ENCODE measurements at places on chromosomes 11 and 22.

DNA sequence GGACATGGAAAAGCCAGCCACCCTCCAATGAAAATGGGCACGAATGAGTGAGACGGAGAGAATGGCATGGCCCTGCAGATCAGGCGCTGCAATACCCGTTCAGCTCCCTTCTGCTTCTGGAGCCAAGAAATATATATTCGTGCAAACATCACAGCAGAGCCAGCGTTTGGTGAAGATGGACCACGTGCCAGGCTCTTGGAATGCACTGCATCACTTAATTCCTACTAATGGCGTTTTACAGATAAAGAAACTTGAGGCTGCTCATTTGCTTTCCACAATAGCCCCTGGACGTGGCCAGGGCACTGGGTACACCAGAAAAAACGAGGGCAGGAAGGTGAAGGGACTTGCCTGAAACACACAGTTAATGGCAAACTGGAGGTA lies 1.6 kb upstream of the FXYD2 start:
- DNase-seq, result no peak

DNA sequence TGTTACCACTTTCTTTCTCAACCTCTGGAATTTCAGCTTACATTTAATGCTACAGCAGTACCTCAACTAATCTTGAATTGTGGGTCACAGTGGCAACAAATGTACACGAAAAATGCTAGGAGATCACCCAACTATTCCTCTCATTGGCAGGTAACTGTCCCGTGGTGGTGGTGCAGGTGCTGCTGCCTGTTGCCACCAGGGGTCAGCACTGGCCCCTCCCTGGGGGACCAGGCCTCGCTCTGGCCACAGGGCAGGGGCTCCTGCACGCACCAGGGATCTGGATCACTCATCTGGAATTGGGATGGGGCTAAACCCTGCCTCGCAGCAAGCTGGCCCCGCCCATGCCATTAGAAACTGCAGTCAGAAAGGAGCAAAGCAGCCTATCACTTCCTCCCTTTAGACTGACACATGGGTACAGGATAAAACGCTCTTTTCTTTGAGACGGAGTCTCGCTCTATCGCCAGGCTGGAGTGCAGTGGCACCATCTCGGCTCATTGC lies 6.9 kb upstream of the POLDIP3 start:
- no peak for DNase-seq

DNA sequence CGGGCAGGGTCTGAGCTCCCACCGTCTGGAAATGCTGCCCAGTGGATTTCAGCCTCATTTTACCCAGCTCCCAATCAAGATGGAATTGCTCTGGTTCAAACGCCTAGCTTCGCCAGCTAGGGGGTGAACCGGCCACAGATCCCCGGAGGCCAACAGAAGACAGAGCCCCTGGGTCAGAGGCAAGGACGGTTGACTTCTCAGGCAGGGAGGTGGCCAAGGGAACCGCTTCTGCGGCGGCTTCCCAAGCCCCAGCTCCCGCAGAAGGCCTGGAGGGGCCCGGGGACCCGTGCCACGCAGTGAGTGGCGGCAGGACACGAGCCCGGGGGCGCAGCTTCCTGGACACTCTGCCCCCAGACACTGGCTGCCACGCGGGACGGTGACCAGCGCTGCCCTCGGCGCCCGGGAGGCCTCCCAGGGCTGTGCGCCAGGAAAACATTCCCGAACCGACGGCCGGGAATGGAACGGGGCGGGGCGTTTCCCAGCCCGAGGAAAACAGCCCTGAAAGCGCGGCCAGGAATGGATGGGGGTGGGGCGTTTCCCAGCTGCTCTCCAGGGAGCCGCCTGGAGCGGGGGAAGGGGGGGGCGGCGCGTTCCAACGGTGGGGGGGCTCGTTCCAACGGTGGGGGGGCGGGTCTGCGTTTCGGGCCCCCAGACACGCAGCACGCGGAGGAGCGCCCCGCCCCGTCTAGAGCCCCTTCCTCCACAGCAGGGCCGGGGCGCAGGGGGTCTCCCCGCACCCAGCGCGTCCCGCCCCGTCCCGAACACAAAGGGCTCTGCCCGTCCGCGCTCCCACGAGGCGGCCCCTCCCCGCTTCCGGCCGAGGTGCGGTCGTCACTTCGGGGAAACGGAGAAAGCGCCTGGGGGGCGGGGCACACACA lies 13.5 kb upstream of the B4GALNT4 start:
- DNase-seq, result peak; percentile 37

DNA sequence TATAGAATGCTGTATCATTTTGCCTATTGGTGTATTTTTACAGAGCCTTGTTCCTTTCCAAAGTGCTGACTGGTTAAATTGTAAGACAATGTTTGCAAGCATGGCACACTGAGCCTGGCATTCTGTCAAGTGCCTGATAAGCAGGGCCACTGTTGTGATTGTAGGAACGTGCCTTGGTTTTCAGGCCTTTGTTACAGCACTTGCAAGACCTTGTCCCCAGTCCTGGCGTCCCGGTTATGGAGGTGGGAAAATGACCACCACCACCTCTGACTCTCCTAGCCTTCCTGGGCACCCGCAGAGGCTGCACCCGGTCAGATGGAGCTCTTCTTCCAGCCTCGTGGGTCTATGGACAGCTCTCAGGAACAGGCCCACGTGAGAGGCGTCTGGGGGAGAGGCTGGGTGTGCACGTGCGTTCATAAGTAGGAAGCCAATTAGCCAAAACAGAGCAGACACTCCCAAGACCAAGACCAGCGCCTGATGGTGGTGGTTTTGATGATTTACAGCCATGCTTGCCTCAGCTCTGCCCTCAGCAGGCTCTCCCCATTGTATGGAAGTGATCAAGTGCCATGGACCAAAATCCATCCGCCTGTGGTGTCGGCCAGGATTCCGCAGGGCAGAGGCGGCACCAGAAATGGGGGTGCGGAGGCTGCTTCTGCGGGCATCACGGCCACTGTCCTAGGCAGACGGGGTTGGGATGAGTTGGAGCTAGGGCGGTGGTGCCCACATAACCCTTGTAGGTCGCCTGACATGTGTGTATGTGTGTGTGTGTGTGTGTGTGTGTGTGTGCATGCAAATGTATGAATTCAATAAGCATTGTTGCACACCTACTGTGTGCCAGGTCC lies 89.8 kb downstream of the RTL6 start:
- no peak for DNase-seq

DNA sequence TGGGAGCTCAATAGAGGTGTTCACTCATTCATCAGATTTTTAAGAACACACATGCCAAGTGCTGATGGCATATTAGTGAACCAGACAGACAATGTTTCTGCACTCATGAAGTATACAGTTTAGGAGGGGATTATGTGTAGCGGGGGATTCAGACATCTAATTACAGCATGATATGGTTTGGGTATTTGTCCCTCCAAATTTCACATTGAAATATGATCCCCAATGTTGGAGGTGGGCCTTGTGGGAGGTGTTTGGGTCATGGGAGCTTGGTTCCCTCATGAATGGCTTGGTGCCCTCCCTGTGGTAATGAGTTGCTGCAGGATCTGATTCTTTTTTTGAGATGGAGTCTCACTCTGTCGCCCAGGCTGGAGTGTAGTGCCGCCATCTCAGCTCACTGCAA lies 8.9 kb upstream of the RAB3IL1 start:
- DNase-seq, result no peak

- DNase-seq, result no peak
These were observed 30.5 kb upstream of the GNB1L start for GRCh38 chr22:19884954-19885751.

- DNase-seq, result no peak
These were observed 7.0 kb downstream of the OR4X1 start for GRCh38 chr11:48270621-48271020.

DNA sequence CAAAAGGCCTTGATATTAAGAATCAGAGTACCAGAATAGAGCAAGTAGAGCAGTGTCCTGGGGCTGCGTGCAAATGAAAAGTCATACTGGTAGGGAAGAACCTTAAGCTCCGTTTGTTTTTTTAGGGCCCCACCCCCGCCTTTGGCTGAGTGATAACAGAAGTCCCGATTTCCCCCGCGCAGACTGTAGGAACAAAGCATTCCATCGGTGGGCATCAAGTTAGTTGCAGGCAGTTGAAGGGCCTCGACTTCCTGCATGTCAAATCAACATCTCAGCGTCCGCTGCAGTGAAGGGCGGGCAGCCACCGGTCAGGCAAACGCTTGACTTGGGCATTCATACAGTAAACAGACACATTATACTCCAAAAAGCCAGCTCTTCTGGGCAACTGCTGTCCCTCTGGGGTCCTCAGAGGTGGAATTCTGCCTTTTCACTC lies 11.7 kb downstream of the LRP4 start:
- no peak for DNase-seq

DNA sequence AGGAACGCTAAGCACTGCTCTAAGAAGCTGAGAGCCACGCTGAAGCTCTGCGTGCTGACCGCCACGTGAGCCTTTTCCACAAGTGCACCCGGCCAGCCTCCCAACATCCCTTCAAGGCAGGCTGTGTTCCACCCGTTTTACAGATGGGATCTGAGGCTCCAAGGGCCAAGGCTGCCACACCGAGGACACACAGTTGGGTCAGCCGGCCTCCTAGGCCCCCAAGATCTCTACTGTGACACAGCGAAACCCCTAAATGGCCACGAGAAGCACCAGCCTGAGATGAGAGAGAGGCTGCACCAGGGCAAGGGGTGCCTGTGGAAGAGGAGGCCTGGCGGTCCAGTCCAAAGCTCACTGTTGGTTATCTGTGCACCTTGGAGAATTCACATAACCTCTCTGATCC lies 11.8 kb upstream of the CD5 start:
- no peak for DNase-seq

GRCh38 chr22:29115682-29116288 lies 43.0 kb downstream of the KREMEN1 start:
- no peak for DNase-seq

- no peak for DNase-seq
These were observed 41.6 kb upstream of the UCP3 start for GRCh38 chr11:74050465-74050864.

DNA sequence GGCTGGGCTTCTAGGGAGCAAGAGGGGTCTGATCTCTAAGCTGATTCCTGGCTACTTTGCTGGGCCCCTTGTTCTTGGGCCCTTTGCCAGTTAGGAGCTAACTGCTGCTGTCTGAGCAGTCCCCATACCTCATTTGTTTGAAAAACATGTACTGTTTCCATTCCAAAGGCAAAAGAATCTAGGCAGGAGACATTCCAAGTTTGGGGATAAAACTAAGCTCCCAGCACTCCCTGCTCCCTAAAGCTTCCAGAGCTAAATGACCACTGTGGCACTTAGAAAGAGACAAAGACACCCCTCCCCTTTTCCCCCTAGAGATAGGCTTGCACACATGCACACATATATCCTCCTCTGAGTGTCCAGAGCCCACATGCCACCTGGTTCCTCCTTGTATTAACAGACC lies 22.7 kb upstream of the RRM1 start:
- no peak for DNase-seq

- DNase-seq, result no peak
These were observed 15.8 kb upstream of the ZNF74 start for GRCh38 chr22:20378110-20378509.

- DNase-seq, result no peak
These were observed 40.8 kb upstream of the OPCML start for GRCh38 chr11:133573081-133573480.

DNA sequence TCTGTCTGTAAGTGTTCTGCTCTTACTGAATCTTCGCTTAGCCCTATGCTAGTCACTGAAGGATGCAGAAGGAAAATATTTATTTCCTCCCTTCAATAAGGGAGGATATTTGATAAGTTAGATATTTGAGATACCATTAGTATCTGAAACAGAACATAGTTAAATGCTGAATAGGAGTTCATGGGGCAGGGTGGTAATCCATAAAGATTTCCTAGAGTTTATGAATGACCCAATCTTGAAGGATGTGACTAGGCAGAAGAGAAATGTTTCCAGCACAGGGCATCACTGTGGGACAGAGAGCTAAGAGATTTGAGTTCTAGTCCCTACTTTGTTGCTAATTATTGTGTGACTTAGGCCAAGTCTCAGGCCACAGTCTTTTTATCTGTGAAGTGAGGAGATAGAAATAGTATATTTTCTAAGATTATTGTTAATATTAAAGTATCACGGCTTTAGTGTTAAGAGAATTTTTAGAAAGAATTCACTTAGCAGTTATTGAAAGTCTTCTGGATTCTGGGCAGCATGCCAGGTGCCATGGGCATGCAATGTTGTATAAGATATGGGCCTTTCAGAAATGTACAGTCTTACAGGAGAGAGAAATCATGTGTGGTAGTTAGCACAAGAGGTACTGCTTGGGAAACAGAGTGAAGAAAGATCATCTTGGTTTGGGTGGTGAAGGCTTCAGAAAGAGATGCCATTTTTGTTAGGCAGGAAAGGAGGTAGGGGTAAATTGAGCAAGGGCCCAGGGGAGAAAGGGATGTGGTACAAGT lies 24.0 kb downstream of the SWAP70 start:
- DNase-seq, result no peak

DNA sequence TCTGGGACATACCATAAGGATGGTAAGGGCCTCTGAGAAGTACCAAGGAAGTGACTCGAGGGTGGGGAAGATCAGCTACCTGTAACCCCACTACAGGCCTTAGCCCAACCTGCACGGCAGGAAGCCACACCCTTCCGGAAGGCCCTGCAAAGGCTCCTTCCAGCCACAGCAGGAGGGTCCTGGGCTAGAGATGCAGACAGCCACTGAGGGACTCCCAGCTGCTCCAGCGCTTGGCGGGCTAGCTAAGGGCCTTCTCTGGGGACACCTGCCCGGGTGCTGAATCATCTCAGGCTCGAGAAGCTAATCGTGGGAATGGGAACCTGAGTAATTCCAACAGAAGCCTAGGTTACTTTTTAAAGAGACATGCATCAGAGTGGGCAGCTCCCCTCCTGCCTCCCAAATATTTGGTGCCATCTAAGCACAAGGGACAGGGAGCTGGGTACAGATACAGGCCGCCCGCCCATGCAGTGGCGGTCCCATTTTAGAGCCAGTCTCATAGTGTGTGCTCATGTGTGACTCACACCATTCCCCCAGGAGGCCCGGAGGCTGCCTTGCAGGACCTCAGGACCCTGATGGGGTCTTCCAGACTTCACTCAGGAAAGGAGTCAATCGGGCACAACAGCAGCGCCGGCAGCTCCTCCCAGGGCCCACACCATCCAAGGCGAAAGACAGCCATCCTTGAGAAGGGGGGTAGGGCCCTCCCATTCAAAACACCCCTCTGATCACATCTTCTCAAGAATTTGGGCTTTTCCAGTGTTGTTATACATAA lies 8.0 kb downstream of the MYH9 start:
- DNase-seq, result no peak

DNA sequence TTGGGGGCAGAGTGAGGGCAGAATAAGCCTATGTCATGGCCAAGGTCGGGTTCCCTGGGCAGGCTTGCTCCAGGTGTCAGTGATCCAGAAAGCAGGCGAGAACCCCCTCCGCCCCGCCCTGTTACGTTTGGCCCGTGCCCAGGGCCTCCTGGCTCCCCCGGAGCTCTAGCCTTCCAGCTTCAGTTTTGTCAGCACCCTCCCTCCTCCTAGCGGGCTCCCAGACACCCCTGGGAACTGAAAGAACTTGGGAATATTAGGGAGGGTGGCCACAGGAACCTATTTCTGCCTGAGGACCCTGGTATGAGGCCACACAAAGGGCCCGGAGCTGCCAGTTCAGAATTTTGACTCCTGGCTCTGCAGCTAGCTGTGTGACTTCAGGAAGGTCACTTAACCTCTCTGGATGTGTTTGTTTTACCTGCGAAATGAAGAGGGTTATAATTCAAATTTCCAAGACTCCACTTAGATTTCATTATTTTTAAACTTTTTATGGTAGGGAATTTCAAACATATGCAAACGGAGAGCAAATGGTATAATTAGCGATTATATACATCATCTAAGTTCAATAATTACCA lies 1.2 kb downstream of the TUBA8 start:
- no peak for DNase-seq
